Lower lobe of right lung (tissue), 2 donors: ENCODE measurements at places on chromosomes 5 and 9. TPM values are rescaled to one million over a fixed set of nuclear protein-coding genes. Genes with fewer than 3 reads are reported as not detected.

The ZNF484 gene
- total RNA-seq = 9.0 TPM

- H3K4me3 ChIP-seq = no peak overlapping the region
- no peak overlapping the region for H3K27ac ChIP-seq
- no peaks in the 10 kb centered on the region for H3K36me3 ChIP-seq
Observed at GRCh38 chr5:155905364-155905763, 421.6 kb upstream of the SGCD start.

DNA sequence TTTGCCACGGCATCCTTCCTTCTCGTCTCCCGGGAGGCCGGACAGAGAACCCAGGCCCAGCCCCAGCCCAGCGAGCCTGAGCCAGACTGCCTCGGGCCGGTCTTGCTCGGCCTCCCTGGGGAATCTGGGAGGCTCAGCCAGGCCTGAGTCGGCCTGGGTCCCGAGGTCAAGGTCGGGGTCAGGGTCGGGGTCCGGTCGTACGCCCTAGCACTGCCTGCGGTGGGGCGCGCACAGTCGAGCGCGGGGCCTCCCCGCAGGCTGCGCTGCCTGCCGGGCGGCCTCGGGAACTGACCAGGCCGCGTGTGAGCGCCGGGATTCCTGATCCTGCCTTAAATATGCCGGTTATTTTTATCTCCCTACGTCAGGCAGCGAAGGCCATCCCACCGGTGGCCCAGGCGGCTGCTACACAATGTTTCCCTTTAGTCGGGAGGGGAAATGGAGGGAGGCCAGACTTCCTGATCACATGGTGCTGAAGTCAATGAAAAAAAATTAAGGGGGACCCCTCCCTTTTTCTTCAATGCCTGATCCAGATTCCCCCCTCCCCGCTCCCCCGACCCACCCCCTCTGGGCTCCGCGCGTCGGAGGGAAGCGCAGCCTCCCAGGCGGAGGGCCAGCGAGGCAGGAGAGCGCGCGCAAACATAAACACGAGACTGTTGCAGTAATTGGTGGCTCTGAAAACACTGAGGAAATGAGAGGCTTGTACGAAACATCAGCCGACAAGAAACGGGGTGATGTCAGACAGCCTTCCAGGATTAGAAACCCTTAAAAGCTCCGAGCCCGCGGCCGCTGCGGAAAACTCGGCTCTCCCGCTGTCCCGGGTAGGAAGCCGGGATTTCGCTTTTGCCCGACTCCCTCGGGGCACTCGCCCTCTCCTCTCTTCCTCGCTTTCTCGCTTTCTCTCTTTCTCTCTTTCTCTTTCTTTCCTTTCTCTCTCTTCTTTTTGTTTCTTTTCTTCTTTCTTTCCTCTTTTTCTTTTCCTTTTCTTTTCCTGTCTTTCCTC, 148.2 kb upstream of the KLF4 start:
- H3K27ac ChIP-seq = peak overlapping the region; percentile 96
- peaks cover 4% of the 10 kb centered on the region for H3K27me3 ChIP-seq
- peaks cover 33% of the 10 kb centered on the region for H3K4me1 ChIP-seq
- peak overlapping the region; percentile 51 for H3K4me3 ChIP-seq
- peak; percentile 87 for DNase-seq

The TRAF1 gene
- total RNA-seq = 5.8 TPM

The OBP2B gene
- not detected for total RNA-seq

- no peaks in the 10 kb centered on the region for H3K4me1 ChIP-seq
- no peak overlapping the region for H3K27ac ChIP-seq
- no peaks in the 10 kb centered on the region for H3K27me3 ChIP-seq
- DNase-seq = no peak
- no peak overlapping the region for H3K4me3 ChIP-seq
Observed at GRCh38 chr9:98654247-98654646, 54.5 kb downstream of the GABBR2 start.

GRCh38 chr9:127390563-127390962, 6.4 kb upstream of the SLC2A8 start:
- no peak overlapping the region for H3K4me3 ChIP-seq
- no peaks in the 10 kb centered on the region for H3K27me3 ChIP-seq
- H3K36me3 ChIP-seq = no peaks in the 10 kb centered on the region
- H3K27ac ChIP-seq = no peak overlapping the region
- H3K4me1 ChIP-seq = peaks cover 10% of the 10 kb centered on the region
- no peak for DNase-seq

The COL15A1 gene
- total RNA-seq = 8.0 TPM

GRCh38 chr5:125394661-125395280, 648.3 kb upstream of the ZNF608 start:
- no peak overlapping the region for H3K27ac ChIP-seq
- no peaks in the 10 kb centered on the region for H3K36me3 ChIP-seq
- no peak overlapping the region for H3K4me3 ChIP-seq

DNA sequence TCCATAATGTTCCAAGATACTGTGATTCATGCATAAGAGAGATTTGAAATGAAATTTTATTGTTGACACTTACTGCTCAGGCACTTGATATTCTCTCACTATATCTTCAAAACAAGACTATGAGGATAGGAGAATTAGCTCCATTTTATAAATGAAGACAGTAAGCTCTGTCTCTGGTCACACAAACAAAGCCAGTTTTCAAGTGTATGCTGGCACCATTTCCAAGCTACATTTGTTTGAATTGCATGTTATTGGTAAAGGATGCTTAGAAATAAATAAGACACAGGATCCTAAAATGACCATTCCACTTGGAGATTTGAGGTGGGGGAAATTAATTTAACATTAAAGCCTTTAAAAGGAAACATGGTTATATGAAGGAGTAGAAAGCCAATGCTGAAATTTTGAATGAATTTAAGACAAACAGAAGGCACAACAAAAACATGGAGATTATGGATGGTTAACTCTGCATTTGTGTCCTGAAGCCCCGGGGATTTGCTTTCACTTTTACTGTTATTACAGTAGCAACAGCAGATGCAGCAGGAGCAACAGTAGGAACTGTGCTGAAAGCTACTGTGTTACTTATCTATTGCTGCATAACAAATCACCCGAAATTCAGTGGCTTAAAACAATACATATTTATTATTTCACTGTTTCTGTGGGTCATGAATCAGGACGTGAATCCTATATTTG, 79.7 kb upstream of the ASTN2 start:
- H3K27me3 ChIP-seq = no peaks in the 10 kb centered on the region
- H3K36me3 ChIP-seq = no peaks in the 10 kb centered on the region
- H3K27ac ChIP-seq = no peak overlapping the region
- H3K4me3 ChIP-seq = no peak overlapping the region
- no peak for DNase-seq
- H3K4me1 ChIP-seq = no peaks in the 10 kb centered on the region

DNA sequence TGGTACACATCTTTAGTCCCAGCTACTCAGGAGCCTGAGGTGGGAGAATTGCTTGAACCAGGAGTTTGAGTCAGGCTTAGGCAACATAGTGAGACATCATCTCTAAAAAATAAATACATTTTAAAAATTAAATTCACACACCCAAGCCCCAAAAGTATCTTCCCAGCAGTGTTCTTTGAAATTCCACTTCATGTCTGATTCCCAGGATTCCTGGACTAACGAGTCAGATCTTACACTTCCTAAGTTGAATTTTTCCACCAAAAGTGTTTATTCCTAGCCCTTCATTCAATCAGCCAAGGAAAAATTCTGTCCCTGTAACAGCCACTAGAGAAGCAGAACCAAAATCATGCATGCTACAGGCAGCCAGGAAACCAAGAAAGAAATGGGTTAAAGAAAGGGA, 970.9 kb downstream of the EFNA5 start:
- no peaks in the 10 kb centered on the region for H3K27me3 ChIP-seq
- H3K4me3 ChIP-seq = no peak overlapping the region
- H3K27ac ChIP-seq = no peak overlapping the region
- DNase-seq = no peak
- H3K4me1 ChIP-seq = no peaks in the 10 kb centered on the region

The SNCB gene
- total RNA-seq = not detected

The KCNV2 gene
- not detected for total RNA-seq

DNA sequence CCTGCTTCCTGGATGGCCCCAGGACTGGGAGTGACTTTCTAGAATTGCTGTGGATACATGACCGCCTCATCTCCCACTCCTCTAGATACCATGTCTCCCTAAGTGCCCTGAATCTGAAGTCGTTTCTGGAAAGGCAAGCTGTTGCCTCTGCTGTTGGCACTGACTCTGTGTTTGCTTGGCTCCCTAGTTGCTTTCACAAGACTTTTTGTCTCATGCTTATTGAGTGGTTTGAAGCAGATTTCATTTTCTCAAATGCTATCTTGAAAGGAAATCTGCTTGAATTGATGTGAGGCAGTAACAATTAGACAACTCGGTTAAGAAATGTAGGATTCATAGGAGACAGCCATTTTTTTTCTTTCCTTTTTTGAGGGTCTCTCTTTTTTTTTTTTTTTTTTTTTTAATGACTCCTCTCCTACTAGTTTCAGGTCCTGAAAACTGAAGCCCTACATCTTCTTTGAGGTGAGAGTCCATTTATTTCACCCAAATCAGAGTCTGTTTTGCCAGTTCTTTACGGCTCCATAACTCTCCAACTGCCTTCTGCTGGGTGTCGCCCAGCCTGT, 65.9 kb downstream of the PRDM6 start:
- peak overlapping the region; percentile 13 for H3K27ac ChIP-seq
- H3K27me3 ChIP-seq = no peaks in the 10 kb centered on the region
- H3K36me3 ChIP-seq = no peaks in the 10 kb centered on the region
- DNase-seq = no peak

The GOLGA1 gene
- total RNA-seq = 24.6 TPM

The KIF4B gene
- not detected for total RNA-seq
